ENCODE measurements at places on chromosomes 16 and 17.
A peak's percentile ranks its signal among the peaks of the same experiment; 100 is the strongest.

DNA sequence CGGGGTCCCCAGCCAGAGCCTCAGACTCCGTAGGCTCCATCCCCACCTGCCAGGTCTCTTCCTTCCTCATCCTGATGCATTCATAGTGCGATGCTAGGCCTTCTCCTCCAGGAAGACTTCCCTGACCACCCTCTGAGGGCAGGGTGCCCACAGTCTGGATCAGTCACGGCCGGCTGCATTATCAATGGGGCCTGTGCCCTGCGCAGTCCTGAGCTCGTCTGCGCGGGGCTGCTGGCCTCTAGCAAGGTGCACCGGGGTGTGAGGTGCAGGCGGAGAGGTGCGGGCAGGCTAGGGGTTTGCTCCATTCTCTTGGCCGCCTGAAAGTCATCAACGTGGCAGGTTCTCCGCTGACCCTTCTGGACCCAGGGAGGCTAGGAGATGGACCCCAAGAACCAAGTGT lies 56.9 kb upstream of the ACSF3 start:
- DNase-seq: no peak

GRCh38 chr17:70636517-70637133 lies 467.3 kb downstream of the KCNJ2 start:
- peak; percentile 45 for DNase-seq

DNA sequence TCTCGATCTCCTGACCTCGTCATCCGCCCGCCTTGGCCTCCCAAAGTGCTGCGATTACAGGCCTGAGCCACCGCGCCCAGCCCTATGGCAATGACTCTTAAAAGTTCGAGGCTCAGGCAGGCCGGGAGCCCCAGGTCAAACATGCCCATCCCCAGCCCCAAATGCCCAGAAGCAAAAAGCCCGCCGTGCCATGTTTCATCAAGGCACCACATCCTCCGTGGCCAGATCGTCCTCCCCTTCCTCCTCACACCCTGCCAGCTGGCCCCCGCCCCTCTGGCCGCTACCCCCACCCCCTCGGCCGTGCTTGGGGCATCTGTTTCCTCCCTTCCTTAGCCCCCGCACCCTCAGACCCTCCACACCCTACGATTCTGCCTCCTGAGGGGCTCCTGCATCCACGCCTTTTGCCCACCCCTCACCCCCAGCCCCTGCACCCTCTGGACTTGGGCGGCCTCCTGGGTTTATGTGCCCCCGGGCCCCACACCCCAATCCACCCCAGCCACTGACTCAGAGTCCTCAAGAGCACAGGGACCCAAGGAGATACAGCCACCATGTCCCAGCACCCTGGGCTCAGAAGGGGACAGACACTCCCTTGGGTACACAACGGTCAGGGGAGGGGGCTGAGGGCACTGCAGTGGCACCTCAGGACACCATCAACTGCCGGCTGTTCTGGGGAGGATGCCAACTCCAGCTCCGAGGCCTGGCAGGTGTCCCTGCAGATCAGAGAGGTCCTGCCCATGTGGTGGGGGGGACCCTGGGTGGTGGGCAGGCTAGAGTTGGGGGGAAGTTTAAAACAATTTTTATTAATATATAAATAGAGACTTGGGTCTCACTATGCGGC lies 7.1 kb downstream of the CTRB1 start:
- DNase-seq: no peak

DNA sequence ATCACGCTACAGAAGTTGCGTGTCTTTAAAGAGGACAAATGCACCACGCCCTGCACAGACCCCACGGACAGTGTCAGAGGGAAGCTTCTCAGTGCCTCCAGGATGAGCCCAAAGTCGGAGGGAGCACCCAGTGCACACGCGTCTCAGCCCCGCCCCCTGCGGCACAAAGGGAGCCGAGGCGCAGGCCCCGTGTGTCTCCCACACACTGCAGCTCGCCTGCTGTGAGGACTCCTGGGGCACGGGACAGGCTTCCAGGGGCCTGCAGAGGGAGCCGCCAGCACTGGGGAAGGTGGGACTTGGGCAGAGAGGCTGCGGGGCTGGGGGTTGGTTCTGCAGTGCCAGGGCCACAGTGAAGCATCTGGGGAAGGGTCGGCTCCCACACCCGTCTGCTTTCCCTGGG lies 77.4 kb downstream of the LMF1 start:
- peak; percentile 67 for DNase-seq

DNA sequence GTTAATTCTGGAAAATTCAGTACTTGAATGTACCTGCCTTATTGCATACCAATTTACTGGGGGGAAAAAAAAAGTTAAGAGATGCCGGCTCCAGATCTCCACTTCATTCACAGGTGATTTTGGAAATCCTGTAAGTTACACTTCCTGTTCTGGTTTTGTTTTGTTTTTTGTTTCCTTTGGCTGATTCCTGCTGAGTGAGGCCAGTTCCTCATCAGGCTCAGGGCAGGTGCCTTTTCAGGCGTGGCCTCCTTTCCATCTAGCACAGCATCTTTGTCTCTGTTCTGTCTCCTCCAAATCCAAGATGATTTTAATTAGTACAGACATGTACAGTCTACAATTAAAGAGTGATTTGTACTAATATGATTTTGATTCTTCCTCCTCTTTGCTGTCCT lies 19.2 kb downstream of the CYB561 start:
- DNase-seq: no peak

- DNase-seq: no peak
These were observed 14.9 kb upstream of the NKD1 start for GRCh38 chr16:50533317-50533716.

GRCh38 chr16:81201267-81201666 lies 37.2 kb upstream of the BCO1 start:
- DNase-seq: no peak

- no peak for DNase-seq
These were observed 1.6 kb downstream of the AMFR start for GRCh38 chr16:56423584-56424403.

DNA sequence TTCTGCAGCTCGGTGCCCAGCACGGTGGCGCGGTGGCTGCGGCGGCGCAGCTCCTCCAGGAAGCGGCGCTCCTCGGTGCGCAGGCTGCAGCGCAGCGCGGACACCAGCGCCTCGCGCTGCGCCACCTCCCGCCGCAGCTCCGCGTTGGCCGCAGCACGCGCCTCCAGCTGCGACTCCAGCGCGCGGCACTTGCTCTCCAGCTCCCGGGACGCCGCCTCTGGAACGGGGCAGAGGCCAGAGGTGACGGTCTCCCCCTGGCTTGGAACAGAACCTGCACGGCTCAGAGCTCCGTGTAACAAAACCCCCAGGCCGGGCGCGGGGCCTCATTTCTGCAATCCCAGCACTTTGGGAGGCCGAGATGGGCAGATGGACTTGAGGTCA lies 13.2 kb upstream of the CLUH start:
- no peak for DNase-seq

GRCh38 chr17:61122326-61122913 lies 277.2 kb upstream of the TBX2 start:
- DNase-seq: peak; percentile 34
